NCI-H748 treated with DMSO at 0.1 percent for 48 hours (cell line): ENCODE measurements at places on chromosomes 6 and 20.

DNA sequence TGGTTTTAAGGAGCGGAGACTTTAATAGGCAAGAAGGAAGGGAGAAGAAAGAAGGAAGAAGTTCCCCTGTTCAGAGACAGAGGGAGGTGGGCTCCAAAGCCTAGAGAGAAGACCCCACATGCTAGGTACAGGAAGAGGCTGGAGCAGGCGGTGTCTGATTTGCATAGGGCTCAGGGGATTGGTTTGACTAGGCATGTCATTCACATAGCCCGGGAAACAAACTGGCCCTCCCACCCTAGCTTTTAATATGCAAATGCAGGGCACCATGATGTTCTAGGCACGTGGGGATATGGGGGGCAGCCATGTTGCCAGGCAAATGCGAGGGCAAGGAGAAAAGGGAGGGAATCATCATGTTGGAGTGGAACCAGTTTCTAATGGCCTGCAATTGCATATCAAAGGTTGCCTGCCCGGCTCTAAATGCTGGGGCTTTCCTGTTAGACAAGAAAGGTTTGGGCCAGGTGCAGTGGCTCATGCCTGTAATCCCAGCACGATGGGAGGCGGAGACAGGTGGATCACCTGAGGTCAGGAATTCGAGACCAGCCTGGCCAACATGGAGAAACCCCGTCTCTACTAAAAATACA, 34.3 kb upstream of the AGPAT4 start:
- DNase-seq: no peak

DNA sequence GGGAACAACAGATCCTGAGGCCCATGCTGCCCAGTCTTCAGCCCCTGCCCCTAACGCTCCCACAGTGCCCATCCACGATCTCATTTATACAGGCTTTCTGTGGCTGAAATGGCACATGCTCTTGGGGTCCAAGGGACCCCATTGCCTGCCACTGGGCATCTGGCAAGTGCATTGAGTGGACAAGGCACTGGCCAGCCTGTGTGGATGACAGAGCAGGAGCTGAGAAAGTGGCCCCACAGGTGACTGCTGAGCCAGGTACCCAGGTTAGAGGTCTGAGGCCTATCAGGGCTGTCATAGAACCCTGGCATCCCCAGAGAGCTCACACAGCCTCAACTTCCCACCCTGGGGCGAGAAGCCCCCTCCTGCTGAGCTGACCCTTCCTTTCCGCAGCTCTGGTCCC, 86.0 kb upstream of the NXT1 start:
- no peak for DNase-seq

DNA sequence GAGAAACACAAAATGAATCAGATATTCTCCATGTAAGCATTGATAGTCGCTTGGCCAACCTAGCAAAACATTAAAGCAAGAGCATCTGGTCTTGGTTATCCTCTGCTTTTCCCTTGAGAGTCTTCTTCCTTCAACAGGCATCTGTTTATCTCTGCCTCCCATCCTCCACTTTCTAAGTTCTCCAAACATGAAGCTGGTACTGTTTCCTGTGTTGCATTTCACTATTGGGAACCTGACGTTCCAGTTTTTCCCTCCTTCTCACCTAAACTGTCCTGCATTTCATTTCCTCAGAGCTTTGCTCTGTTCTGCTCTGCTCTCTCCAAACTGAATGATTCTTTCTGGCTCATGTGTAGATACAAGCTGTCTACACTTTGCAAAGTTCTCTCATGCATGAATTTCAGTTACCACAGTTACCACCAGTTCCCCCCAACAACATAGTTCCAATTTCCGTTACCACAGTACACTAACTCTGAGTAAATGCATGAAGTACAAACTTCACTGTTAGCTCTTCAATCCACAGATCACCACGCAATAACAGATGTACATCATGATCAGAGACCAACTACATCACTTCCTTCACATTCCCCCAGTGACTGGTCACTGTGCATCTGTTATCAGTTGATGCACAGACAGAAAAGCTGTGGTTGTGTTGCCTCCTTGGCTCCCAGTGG, 86.7 kb upstream of the F13A1 start:
- DNase-seq: no peak

DNA sequence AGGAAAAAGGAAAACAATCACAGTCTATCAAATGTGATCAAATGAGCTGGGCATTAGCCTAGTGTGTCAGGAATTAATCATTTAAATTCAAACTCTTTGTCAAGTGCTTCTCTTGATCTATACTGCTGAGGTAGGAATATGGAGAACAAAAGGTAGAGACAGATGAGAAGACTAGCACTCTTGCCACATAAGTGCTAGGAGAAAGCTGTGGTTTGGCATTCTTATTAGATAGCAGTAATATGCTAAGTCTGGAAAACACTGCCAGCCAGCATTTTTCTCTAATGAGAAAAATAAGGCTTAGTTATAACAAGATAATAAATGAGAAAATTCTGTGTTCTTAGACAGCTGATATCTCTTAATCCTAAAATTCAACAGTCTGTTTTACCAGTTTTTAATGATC, 38.9 kb downstream of the ORC3 start:
- no peak for DNase-seq

- DNase-seq: no peak
Observed at GRCh38 chr6:99152347-99152643, 197.2 kb downstream of the FAXC start.

- no peak for DNase-seq
Observed at GRCh38 chr6:163640641-163641040, 226.1 kb downstream of the QKI start.

- DNase-seq: no peak
Observed at GRCh38 chr6:151027295-151027747, 161.8 kb downstream of the MTHFD1L start.

GRCh38 chr20:31474758-31475427, at the start of the genes DEFB124 and REM1:
Gene DEFB124 (minus strand): TSS chr20:31475127. CDS start chr20:31473013, 2,114 bp downstream.
Gene REM1 (plus strand): TSS chr20:31475288. CDS start chr20:31476446, 1,158 bp downstream.
- DNase-seq: no peak

DNA sequence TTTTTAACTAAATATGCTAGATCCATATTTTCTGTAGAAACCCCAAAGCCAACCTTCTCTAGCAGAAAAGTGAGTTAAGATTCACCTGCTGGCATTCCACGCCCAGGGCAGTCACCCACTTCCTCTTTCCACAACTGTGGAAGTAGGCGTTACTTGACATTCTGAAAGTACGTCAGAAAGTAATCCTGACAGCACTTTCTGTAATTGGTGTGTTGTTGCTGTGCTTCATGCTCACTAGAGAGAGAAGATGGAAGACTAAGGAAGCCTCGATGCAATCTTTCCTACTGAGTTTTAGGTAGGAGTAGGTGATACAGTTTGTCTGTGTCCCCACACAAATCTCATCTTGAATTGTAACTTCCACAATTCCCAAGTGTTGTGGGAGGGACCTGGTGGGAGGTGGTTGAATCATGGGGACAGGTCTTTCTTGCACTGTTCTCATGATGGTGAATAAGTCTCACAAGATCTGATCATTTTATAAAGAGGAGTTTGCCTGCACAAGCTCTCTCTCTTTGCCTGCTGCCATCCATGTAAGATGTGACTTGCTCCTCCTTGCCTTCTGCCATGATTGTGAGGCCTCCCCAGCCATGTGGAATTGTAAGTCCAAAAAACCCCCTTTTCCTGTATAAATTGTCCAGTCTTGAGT, 101.1 kb downstream of the MAP3K7 start:
- DNase-seq: no peak

DNA sequence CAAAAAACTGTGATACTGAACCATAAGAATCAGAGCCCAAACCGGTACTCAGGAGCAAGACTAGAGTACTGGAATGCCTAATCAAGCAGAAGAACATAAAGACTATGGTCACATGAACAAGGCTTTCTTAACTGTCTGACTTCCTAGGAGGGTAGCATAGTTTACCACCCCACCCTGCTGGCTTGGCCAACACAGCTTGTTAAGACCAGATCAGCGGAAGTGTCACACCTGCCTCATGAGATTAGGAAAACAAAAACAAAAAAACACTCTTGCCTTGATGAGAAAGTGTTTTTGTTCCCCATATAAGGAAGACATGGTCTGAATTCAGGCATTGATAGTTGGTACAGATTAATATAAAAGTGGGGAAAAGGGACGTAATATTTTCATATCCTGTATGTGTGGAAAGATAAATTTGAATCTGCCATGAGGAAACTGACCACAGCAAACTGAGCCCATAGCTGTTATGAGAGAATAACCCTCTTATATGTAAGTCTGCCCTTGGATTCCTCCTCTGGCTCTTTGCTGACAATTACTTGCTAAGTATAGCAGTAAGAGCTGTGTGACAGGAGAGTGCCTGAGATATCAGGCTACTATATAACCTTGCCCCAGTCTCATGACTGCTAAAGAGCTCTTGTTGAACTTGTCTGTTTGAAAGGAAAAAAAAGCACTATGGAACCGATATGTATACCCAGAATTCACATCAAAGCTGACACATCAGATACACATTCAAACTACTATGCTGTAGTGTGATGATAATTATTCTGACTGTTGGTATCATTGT, 197.1 kb downstream of the EPHA7 start:
- no peak for DNase-seq

GRCh38 chr6:134523903-134524650, 206.2 kb upstream of the SGK1 start:
- DNase-seq: no peak

DNA sequence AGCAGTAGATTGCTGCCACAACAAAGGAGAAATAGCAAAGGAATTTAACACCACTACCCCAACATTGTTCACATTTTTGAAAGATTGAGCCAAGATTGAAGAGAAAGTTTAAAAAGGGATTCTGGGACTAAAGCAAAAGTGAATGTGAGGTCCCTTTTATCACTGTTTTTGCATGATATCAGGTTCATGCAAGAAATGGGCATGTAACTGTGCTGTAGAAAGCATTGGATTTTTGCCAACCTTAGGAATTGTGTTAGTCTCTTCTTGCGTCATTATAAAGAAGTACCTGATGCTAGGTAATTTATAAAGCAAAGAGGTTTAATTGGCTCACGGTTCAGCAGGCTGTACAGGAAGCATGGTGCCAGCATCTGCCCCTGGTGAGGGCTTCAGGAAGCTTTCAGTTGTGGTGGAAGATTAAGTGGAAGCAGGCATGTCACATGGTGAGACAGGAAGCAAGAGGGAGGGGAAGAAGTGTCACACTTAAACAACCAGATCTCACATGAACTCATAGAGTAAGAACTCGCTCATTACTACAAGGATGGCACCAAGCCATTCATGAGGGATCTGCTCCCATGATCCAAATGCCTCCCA, 4.6 kb upstream of the GJB7 start:
- no peak for DNase-seq

DNA sequence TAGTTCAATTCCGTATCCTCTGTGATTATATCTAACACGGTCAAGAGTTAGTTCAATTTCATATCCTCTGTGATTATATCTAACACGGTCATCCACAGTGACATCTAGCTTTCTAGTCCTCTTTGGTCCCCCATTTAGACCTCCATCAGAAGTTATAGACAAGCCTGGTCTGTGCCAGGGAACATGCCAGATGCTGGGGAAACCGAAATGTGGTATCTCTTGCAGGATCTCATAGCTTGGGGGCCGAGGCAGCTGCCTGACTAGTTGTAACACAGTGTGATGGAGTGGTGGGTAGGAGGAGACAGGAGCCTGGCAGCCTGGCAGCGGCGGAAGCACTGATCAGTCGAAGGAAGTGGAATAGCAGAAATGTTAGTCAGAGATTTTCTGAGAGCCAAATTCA, 13.8 kb upstream of the SMOC2 start:
- DNase-seq: no peak

GRCh38 chr6:39693206-39693605, 32.0 kb downstream of the KIF6 start:
- no peak for DNase-seq

GRCh38 chr20:45091366-45091765, 9.6 kb downstream of the KCNS1 start:
- DNase-seq: no peak

DNA sequence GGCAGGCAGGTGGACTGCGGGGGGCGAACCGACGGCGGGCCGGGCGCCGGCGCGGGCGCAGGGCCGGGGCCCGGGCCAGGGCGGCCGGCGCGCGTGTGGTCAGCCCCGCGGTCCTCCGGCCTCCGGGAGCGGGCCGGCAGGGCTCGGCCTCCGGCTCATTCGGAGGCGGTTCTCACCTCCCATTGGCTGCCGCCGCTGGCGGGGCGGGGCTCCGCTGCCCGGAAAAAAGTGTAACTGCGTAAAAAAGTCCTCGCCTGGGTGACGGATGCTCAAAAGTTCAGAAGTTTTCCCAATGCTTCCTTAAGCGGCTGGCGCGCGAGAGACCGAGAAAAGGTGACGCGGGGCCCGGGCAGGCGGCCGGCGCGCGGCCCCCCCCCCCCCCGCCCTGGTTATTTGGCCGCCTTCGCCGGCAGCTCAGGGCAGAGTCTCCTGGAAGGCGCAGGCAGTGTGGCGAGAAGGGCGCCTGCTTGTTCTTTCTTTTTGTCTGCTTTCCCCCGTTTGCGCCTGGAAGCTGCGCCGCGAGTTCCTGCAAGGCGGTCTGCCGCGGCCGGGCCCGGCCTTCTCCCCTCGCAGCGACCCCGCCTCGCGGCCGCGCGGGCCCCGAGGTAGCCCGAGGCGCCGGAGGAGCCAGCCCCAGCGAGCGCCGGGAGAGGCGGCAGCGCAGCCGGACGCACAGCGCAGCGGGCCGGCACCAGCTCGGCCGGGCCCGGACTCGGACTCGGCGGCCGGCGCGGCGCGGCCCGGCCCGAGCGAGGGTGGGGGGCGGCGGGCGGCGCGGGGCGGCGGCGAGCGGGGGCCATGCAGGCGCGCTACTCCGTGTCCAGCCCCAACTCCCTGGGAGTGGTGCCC, at the start of gene FOXC1:
Gene FOXC1, plus strand, starts transcription at position 268 of the 849 bp plus-strand sequence. Its CDS starts 531 bp downstream, at position 799.
- peak; percentile 73 for DNase-seq

DNA sequence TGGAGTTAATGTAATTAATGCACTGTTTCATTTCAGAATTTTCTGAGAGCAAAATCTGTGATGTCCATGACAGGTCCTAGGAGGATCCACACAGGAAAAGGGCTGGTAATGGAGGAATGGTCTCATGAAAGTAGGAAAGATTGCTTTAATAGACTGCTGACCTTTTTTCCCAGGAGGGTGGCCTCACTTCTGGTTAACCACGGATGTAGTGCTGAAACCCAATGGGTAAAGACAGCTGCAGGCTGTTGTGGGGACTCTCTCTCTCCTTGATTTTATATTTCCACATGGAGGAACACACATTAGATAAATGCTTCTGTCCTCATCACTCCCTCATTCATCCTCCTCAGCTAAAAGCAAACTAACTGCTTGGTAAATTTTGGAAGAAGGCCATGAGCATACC, 23.6 kb upstream of the RIPOR2 start:
- no peak for DNase-seq

DNA sequence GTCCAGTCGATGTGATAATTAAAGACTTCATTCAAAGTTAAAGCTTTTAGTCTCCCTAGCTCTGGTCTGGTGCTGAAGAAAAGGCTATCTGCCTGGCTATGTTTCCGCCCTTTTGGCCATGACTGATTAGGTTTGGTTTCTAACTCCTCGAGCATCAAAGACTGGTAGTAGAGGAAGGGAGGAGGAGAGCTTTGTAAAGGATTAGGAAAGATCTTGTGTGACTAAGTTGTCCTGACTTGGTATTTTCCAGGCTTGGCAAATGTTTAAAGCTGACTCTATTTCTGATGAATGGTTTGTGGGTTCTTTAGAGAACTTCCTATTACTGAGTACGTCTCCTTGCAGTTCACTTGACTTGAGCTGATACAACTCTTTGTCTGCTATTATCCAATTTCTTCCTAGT, 312.9 kb downstream of the GJA1 start:
- DNase-seq: no peak
